NT2/D1 (cell line): ENCODE measurements at places on chromosomes 11 and 22.
A peak's percentile ranks its signal among the peaks of the same experiment; 100 is the strongest.

- DNase-seq, result no peak
Measured at GRCh38 chr11:95734009-95734572, 55.5 kb downstream of the FAM76B start.

DNA sequence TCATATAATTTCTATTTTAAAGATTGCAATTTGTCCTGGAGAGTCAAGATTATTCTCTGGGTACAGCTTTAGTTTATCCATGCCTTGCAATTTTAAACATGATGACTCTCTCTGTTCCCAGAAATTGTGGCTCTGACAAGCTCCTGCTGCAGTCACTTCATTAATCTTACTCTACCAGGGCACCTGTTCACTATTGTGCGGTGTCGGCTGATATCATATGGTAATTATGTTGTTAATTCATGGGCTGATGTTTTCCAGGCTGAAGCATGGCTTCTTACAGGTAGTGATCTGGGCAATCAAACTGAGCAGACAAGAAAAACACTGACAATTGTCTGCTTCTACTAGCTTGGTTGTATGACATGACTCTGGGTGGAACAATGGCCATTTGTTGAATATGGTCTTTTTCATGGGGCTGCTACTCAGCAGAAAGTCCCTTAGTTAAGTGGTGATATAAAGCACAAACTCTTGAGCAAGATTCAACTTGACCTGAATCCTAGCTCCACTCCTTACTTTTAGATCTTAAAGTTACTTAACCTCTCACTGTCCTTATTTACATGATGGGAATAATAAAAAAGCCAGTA, 230.7 kb downstream of the FAT3 start:
- no peak for DNase-seq

DNA sequence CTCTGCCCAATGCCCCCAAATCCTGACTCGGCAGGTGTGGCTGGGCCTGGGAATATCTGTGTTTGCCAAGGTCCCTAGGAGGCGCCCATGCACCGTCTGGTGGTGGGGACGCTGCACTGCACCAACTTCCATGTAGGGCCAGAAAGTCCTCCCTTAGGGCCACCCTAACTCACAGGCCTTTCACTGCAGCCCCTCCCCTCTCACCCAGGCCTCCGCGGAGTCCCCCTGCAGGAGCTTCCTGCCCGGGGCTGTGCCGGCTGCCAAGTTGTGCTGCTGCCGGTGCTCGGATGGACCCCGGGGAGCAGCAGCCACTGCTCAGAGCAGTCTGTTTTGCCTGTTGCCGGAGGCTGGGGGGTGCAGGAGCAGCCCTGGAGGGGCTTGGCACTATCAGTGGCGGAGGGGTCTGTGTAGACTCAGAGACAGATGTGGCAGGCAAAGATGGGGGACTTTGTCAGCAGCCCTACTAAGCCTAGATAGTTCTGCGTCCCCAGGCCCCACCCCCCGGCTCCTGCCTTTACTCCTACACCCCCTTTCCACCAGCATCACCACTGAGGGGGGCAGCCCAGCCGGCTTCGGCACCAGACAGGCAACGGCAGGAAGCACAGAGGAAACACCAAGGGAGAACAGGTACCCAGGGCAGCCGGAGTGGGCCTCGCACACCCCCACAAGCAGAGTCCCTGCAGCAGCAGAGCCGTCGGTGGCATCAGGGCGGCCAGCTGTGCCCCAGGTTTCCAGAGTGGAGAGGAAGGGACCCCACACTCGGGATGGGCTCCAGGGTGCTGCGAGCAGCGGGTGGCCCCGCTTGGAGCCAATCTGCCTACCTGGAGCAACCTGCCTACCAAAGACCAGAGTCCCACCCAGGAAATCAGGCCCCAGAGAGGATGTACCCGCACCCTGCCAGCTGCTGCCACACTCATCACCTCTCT, 124.3 kb downstream of the TRIM29 start:
- peak; percentile 80 for DNase-seq

DNA sequence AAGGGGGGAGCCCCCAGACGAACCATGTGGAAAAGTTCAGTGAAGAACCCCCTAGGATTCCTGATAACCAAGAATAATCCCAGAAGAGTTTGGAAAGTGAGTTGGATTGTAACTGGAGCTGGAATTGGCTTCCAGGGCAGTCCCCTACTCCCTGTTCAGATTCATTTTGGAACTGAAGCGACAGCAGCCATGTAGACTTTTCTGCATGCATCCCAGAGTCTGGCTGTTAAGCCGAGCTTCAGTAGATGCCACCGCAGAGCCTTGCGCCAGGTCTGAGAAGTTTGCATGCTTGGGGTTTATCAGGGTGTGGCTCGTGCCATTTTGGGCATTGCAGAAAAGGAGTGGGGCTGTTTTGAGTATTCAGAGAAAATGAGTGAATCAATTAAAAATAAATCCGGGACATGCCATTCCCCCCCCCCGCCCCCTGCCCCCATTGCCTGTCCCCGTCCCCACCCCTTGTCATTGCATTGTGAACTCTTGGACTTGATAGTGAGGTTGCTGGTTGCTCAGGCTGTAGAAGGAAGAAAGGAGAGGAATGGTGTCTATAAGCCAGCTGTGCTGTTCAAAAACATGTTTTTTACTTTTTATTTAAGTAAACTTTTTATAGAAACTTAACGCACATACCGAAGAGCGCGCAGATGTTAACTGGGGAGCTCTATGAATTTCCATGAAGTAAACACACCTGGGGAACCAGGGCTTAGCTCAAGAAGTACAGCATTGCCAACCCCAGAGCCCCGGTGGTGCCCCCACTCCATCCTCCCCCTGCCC, 71.2 kb downstream of the LDLRAD3 start:
- no peak for DNase-seq

DNA sequence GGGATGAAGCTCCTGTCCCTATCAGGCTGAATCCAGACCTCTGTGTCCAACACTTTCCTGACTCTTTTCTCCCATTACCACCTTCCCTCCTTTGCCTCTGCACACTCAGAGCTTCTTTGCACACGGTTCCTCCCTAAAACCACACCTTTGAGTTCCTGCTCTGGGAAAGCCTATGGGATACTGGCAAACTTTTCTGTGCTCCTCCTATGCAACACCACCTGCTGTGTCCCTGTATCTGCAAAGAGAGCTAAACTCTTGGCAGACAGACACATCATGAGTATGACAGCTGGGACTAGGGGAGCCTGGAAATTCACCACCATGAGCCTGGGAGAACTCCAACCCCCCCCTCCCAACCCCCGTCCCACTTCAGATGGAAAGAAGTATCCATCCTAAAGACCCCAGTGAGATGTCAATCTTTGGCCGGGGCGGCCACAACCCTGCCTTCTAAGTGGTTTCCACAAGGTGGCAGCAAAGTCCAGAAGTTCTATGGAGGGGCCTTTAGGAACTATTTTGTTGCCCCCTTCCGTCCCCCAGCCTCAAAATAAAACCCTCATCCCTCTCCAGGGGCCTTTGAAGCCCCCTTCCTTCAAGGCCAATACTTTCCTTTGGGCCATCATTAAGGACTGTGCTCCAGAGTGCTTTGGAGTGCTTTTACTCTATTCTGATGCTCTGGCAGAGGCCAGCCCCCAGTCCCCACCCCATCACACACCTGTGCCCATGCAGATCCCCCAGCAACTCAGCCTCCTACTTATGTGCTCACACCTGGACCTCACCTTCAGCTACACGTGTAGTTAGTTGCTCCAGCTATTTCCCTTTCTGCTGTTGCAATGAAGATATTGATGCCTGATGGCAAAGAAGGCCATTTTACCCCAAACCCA, 19.4 kb downstream of the HTR3A start:
- no peak for DNase-seq

GRCh38 chr11:88680806-88681205, 343.3 kb upstream of the CTSC start:
- DNase-seq, result no peak

- DNase-seq, result no peak
Measured at GRCh38 chr11:62542111-62542745, 4.4 kb downstream of the AHNAK start.

DNA sequence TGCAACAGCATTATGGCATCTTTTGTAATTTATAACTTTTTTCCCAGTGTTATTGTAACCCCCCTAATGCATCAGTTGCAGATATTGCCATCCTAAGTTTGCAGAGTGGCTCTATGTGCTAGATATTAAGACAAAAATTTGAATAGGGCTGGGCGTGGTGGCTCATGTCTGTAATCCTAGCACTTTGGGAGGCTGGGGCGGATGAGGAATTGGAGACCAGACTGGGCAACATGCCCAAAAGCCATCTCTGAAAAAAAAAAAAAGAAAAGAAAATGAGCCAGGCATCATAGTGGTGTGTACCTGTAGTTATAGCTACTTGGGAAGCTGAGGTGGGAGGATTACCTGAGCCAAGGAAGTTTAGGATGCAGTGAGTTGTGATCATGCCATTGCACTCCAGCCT, 50.1 kb upstream of the MUC15 start:
- DNase-seq, result no peak

- no peak for DNase-seq
Measured at GRCh38 chr11:22449441-22449840, 111.3 kb downstream of the SLC17A6 start.

DNA sequence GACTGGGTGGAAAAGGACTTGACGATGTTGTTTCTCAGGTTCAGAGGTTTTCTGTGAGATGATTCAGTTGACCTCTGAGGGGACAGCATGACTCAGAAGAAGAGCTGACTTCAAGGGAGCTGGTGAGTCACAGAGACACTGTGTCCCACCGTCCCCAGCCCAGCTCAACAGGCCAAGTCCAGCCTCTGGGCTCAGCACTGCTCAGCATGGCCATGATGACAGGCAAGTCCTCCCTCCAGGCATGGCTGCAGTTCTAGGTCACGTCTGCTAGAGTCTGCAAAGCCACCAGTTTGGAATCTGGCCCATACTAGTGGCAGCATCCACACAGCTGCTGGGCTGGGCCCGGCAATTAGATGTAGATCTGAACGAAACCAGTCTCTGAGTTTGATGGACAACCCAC, 12.9 kb downstream of the TRIM29 start:
- no peak for DNase-seq

DNA sequence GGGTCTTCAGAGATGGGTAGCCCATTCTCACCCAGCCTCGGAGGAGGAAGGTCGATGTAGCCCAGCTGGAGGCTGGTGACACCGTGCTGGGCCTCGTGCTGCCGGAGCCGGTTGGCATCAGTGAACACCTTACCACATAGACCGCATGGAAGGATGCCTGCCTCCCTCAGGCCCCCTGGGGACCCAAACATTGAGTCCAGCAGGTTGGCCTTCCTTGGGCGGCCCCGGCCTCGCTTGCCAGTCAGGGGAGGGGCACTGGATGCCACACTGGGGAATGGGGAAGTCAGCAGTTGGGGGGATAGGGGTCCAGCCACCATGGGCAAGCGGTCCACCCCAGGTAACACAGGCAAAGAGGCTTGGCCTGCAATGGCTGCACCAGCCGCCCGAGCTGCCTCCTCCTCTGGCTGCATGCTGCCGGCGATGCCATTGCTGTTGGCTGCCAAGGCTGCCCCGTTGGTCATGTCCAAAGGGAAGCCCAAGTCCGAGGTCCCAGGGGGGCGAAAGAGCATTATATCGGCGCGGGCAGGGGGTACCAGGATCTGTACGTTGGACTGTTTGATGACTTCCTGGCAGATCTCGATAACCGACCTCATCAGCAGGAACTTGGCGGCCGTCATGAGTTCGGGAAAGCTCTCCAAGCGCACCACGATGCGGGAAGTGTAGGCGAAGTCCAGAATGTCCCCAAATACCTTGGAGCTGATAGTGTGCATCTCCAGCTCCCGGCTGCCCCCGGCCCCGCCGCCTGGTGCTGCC, 1.4 kb downstream of the PATZ1 start:
- no peak for DNase-seq

GRCh38 chr11:101748572-101749344, 165.0 kb upstream of the TRPC6 start:
- DNase-seq, result no peak

DNA sequence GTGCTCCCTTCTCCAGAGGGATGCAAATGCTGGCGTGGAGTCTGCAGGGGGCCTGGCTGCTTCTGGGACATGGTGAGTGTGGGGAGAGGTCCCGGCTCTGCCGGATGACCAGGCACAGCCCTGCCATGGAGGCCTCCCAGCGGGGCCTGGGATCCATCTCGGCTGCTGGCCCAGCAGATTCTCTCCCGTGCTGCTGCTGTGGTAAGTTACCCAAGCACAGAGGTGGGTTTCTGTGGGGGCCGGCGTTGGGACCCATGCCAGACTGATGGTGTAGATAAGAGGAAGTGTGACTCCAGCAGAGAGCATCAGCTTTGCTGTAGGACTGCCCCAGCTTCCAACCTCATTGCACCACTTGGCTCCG, 147.5 kb upstream of the B3GAT1 start:
- no peak for DNase-seq
